AG10803 (cell line): ENCODE measurements at places on chromosomes 1 and 21.

DNA sequence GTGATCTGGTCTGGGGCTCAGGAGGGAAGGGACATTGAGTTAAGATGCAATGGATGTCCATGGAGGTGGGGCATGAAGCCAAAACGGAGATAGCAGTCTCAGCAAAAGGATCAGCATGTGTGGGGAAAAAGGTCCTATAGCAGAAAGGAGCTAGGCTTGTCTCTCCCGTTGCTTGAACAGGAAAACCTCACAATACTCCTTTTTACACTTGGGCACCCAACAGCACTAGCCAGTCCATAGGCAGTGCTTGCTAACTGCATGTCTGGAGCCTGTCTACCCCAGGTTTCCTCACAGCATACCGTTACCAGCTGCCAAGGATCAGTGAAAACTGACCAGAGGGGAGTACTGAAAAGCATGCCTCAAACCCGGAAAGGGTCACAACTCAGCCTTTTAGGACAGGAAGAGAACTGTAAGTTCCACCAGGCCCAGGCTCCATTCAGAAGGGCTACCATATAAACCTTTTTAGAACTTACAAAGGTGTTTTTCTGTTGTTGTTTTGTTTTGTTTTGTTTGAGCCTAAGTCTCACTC, 78.6 kb downstream of the JAK1 start:
- DNase-seq: no peak

DNA sequence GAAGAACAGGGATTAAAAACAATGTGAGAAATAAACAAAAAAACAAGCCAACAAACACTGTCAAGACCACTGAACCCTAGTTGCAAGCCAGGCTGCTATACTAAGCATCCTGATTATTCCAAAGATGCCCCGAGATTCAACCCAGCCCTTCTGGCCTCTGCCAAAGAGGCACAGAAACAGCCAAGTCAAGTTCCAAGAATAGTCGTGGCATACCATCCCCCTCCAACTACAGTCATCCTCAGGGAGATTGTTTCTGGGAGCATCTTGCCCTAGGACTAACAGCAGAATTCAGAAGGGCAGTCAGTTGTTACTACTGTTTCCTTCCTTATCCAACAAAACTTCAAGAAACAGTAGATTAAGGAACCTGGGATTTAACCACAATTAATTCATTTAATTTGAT, 52.3 kb downstream of the ABL2 start:
- DNase-seq: peak; percentile 87

GRCh38 chr21:34974162-34974981, 74.7 kb downstream of the RUNX1 start:
- no peak for DNase-seq

GRCh38 chr1:222919478-222919865, 104.6 kb downstream of the DISP1 start:
- DNase-seq: peak; percentile 47

DNA sequence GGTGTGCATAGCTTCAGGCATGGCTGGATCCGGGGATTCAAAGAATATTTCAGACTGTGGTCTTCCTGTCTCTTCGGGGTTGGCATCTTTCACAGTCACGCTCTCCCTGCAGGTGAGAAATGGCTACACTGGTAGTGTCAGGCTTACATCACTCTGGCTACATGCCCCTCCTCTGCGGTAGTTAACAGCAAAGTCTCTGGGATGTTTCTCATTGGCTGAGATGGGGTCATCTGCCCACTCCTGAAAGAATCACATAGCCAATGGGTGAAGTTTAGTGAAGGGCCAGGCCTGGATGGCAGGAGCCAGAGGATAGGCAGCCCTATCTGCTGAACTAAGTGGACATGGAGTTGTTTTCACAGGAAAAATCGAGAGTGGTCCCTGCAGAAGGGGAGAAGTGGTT, 356.5 kb downstream of the MATN1 start:
- no peak for DNase-seq

GRCh38 chr1:9770298-9770697, 53.5 kb downstream of the CLSTN1 start:
- no peak for DNase-seq
